ENCODE measurements at places on chromosomes 11 and 22.
A peak's percentile ranks its signal among the peaks of the same experiment; 100 is the strongest.

DNA sequence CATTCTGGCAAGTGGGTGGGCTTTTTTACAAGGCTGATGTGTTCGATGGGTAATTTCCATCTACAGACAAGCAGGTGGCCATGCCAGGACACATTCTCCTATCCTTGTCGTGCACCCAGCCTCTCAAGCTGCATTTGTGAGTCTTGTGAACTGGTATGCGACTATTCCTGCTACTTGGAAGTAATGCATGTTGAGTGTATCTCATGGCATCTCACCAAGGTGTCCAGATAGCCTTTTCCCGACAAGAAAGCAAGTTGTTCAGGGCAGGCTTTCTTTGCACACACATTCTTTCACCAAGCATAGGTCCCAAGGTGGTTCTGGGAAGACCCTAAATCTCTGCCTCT, 18.8 kb upstream of the SYT13 start:
- no peak for DNase-seq

DNA sequence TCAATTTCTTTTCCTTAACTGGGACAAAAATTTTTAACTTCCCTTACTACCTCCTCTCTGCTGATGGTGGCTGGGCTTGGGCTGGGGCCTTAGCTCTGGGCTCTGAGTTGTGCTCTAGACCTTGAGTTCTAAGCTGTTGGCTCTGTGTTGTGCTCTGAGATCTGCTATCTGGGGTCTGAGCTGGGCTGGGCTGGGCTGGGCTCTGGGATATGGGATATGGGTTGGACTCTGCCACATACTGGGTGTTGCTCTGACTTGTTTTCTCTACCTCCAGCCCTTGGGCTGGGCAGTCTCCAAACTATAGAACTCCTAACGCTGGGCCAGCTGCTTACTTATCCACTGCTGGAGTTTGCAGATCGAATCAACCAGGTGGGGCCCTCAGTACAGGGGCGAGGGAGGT, 41.9 kb downstream of the DNHD1 start:
- no peak for DNase-seq

- DNase-seq = peak; percentile 78
Measured at GRCh38 chr22:35648066-35649025, at the start of gene APOL6. Gene APOL6, plus strand, starts transcription at chr22:35648446. Its CDS starts 7,980 bp downstream, at chr22:35656426.

- DNase-seq = peak; percentile 26
Measured at GRCh38 chr11:130390071-130390758, 38.2 kb downstream of the ADAMTS8 start.

GRCh38 chr11:68375337-68375736, 62.9 kb downstream of the LRP5 start:
- no peak for DNase-seq

DNA sequence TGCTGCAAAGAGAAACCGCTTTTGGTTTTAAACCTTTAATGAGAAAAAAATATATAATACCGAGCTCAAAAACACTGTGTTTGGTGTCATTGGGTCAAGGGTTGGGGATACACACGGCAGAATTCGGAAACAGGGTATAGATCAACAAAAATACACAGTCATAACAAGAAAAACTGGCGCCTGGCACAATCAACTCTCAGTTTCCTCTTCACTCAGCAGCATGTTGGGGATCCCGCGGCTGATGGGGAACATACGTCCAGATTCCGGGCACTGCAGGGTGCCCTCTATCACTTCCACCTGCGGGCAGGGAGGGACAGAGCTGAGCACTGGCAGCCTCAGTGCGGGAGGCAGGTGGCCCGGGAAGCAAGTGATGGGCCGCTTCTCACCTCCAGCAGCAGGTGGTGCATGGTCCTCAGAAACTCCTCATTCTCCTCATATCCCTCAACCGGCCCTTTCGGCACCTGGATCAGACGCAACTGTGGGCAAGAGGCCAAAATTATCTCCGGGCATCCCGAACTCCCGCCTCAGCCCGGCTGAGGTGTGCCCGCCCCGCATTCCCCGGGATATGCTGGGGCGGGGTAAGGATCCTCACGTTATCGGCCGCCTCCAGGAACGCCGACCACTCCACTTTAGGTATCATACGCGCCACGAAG, 561 bp downstream of the TRMT112 start:
- no peak for DNase-seq

DNA sequence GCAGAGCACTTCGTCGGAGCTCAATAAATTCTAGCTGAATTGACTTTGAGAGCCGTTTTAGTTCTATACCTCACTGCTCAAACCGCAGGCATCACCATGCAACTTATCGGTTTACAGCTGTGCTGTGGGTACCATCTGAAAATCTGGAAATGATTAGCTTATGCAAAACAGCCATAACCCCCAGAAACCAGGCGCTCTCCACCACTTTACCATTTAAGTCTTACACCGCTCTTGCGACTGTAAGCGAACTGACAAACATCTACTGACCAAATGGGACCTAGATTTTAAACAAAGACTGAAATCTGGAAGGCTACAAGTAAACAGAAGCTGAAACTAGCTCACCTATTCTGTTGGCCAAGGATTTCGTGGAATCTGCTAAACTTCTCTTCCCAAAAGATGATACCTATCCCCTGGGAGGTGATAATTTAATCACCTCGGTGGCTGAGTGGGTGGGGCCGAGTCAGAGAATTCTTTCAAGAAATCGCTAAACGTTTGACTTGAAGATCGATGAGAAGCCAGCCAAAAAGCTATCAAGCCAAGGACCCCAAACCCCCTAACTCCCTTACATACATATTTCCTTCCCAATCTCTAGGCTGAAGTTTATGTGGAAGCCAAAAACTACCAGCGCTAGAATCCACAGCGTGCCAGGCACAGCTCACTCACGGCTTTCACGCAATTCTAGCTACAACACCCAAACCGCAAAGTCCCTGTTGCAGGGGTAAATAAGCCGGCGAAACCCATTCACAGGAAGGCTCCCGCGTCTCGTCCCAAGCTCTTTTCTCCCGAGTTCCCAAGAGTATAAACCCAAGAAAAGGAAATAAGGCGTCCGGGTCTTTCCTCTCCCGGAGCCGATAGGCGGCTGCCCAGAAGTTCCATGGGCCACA, 644 bp downstream of the SPTY2D1 start:
- DNase-seq = peak; percentile 11

Measured in KBM-7 (cell line).